ENCODE measurements at places on chromosomes 16 and 17.

DNA sequence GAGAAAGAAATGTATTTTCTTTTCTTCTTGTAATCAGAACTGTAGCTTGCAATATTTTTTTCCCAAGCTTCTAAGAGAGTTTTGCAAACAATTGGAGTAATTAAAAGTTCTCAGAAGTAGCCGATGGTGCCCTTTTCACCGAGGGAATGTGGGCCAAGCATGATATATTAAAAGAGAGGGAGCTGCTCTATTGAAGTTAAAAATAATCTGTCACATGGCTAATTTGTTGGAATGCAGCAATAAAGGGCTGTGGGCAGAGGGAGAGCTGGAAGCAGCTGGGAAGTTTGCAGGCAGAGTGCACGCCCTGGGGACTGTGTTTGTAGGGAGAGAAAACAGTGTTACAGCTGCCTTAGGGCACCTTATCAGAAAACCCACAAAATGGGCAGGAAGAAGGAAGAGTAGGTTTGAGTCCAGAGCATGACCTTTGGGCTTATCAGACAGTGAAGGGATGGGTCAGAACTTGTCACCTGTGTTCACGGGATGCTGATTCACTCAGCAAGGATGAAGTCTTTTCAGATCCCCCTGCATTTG lies 18.5 kb upstream of the TERF2 start:
- DNase-seq: no peak

GRCh38 chr17:65627108-65627507 lies 65.7 kb upstream of the AXIN2 start:
- DNase-seq: no peak

- peak; percentile 85 for DNase-seq
Measured at GRCh38 chr17:29140051-29140621, 40.1 kb downstream of the MYO18A start.

DNA sequence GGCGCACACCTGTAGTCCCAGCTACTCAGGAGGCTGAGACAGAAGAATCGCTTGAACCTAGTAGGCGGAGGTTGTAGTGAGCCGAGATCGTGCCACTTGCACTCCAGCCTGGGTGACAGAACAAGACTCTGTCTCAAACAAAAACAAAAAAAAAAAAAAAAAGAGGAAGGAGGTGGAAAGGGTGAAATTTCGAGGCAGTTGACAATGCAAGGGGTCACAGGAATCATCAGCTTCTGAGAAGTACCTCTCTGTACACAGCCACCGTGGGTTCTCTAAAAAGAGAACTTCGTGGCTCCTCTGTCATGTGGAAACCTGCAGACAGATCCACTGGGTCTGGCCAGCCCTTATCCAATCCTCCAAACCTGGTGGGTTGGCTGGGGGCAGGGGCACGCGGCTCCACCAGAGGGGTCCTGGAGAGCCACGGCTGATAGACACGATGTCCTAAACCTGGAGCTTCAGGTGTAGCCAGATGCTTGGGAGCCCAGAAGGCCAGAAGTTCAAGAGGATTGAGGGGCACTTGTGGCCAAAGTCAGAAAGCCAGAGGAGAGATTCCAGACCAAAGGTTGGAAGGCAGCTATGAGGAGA lies 540 bp upstream of the CD300LF start:
- no peak for DNase-seq
